ENCODE measurements at places on chromosomes 5 and 9.

DNA sequence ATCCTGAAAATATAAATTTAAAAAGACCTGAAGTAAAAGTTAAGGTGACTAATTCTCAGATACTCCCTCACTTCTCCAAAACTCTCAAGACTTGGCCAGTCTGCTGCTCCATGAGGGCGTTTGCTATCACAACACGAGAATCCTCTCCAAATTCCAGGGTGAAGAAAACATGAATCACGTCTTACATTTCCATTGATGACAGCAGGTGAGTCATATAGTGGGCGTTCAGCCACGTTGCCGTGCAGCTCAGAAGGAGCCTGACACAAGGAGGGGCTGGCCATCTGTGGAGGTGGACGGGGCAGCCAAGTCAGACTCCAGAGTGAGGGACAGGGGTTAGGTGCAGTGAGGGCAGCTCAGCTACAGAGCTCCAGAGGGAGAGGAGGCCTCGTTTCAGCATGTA, 555.1 kb upstream of the ADAMTS16 start:
- no peak for DNase-seq

DNA sequence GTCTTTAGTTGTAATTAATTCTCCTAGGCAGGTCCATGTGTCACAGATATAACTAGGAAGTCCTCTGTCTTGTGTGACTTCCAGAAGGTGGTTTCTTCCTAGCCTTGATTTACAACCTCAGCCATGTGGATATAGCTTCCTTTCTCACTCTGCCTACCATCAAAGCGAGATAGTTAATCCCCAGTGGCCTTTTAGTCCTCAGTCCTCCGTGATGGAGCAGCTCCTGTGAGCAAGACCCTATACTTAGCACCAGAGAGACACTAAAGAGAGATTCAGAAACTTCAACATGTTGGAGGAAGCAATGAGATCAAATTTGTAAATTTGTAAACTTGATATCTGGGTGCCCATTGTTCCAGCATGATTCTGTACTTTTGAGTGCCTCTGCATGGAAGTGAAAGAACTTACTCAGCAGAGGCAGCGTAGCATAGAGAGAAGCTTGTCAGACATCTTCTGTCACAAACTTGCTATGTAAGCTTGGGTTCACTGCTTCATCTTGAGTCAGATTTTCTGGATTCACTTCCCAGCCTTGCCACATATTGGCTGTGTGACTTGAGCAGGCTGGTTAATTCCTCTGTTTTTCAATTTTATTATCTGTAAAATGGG, 170.2 kb upstream of the NR3C1 start:
- DNase-seq, result peak; percentile 12

- peak; percentile 74 for DNase-seq
Measured at GRCh38 chr9:120892748-120893610, 16.0 kb upstream of the PHF19 start.

DNA sequence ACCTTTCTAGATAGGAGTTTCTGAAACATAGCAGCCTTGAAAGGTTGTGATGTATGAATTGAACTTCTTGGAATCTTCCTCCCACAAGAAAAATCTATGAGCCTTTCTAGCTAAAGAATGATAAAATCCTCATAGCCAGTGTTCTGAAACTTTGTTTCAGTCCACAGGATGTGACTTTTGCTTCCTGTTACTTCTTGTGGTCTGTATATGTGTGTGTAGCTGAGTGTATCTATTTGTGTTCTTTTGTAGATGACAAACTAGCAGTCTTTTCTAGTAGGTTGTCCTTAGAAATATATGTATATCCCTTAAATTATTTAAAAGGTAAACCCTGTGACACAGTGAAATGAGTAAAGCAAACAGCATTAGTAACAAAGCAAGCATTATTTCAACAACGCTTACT, 188.8 kb downstream of the MRPS30 start:
- DNase-seq, result no peak

DNA sequence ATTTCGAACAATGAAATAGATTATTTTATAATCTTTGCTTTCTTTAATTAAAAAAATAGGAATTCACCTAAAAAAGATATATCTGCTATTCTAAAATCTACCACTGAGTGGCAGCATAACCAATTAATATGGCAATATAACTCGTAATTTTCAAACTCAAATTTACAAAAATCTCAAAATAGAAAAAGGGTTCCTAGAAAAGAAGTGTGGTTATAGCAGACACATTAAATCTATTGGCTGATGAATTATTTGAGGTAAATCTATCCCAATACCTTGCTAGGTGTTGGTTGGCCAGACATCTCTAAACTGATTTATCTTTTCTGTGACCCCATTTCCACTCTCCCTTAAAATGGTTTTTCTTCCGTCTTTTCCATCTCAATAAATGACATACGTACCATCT, 30.2 kb upstream of the NRG2 start:
- DNase-seq, result peak; percentile 45

- no peak for DNase-seq
Measured at GRCh38 chr9:123488722-123489321, 132.8 kb downstream of the CRB2 start.

GRCh38 chr5:127970081-127970480, 113.5 kb upstream of the SLC12A2 start:
- no peak for DNase-seq

DNA sequence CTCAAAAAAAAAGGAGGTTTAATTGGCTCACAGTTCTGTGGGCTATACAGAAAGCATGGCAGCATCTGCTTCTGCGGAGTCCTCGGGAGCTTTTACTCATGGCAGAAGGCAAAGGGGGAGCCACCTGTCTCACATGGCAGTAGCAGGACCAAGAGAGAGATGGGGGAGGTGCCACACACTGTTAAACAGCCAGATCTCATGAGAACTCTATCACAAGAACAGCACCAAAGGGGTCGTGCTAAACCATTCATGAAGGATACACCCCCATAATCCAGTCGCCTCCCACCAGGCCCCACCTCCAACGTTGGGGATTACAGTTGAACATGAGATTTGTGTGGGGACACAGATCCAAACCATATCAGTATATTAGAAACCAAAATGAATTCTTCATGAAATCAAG, 28.3 kb upstream of the CXXC5 start:
- no peak for DNase-seq

- no peak for DNase-seq
Measured at GRCh38 chr5:155434681-155435080, 421.1 kb downstream of the KIF4B start.

- DNase-seq, result no peak
Measured at GRCh38 chr9:75111019-75111622, 22.8 kb downstream of the OSTF1 start.

DNA sequence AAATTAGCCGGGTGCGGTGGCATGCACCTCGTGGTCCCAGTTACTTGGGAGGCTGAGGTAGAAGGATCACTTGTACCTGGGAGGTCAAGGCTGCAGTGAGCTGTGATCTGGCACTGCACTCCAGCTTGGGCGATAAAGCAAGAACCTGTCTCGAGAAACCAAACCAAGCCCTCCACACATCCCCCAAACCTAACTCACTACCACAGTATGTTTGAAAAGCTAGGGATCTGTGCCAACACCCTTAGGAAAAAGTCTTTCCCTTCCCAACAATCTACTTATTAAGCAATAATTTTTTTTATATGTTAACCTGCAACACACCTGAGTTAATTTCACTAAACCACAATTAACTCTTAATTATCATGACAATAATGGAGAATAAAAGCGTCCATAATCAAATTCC, 2.2 kb downstream of the UBTD2 start:
- DNase-seq, result no peak

DNA sequence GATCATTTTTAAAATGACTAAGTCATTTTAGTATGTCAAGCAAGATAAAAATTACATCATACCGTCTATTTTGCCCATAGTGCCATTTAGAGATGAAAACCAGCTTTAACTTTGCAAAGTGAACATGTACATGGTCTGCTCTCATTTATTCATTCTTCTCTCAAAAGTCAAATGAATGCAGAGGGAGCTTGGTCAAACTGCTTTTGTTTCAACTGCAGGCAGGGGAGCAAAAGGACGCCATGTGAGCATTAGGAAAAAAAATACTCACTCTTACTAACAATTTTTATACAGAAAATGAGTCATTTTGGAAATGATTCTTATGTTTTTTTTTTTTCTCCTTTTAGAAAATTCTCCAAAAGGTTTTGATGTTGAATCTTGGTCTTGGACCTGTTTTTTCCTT, 15.7 kb downstream of the SCGB3A1 start:
- no peak for DNase-seq

DNA sequence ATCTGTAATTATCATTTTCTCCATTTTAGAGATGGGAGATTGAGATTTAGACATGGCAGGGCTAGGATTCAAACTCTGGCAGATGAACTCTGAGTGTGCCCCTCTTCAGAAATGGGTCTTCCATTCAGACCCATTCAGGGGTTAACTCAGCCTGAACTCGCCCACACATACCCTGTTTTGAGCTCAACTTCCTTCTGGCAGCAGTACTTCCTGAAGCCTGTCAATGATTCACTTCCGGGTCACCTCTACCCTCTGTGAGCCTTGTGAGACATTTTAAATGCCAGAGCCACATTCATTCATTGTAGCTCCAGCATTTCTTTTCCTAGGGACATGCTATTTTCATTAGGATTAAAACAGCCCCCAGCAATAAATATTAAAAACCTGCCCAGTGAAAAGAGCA, 209.3 kb upstream of the SLC24A2 start:
- no peak for DNase-seq

DNA sequence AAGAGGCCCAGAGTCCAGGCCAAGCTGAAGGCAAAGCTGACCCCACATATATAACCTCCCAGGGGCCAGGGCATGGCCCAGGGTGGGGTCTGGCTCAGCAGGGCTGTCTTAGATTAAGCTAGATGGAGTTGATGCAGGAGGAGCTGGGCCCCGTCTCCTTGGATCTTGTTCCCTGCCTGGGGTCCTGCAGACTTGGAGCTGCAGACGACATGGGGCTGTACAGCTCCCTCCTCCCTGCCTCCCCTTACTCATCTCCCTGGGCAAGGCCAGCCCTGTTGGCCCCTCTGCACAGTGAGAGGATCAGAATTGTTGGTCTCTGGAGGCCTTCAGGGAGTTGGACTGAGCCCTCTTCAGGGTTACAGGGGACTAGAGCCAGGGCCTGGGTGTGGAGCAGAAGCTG, 134.9 kb downstream of the RGS3 start:
- DNase-seq, result no peak

DNA sequence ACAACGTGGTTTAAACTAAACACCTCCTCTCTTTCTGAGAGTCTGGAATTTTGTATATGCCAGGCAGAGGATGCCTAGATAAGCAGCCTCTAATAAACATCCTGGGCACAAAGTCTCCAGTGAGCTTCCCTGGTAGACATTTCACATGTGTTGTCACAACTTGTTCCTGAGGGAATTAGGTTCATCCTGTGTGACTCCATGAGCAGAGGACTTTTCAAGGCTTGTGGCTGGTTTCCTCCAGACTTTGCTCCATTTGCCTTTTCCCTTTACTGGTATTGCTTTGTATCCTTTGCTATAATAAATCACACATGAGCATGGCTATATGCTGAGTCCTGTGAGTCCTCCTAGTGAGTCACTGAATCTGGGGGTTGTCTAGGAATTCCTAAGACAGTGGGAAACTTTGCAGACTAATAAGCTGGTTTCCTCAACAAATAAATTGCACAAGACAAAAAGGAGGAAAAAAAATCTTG, 77.4 kb downstream of the NR2F1-AS1 start:
- DNase-seq, result no peak

DNA sequence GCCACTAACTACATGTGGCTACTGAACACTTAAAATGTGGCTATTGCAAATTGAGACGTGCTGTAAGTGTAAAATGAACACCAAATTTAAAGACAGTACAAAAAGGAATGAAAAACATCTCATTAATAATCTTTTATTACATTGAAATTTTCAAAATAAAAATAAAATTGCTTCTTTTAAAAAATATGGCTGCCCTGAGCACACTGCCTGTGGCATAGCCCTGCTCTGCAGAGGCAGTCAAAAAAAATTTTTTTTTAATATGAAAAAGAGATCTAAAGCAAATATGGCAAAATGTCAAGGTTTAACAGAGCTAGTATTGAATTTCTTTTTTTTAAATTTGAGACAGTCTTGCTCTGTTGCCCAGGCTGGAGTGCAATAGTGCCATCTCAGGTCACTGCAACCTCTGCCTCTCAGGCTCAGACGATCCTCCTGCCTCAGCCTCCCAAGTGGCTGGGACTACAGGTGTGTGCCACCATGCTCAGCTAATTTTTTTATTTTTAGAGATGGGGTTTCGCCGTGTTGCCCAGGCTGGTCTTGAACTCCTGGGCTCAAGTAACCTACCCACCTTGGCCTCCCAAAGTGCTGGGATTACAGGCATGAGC, 25.6 kb downstream of the CARNMT1 start:
- DNase-seq, result no peak

DNA sequence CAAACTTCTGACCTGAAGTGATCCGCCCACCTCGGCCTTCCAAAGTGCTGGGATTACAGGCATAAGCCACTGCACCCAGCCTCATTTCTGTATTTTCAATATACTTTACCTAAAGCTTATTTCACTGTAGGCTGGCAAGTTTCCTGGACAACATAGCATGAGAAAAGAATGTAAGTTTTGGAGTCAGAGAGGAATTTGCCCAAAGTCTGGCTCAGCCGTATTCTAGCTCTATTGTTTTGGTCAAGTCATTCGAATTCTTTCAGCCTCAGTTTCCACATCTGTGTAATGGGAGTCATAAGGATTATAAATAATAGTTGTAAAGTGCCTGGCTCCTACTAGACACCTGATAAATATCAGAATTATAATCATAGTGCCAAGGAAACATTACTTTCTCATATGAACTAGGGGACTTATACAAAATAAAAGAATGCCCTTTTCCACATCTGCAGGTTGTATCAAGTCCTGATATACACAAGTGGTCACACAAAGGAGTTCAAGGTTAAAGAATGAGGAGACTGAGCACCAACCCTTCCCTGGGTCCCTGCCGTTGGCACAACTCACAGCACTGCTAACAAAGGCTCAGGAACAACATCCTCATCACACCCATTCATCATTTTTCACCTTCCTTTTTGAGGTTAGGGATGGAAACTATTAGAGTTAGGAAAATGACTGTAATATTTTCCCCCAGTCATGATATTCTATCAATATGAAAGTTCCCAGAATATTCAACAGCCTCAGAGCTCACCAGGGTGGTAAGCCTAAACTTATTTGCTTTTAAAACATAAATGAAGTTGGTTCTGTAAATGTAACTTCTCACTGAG, 34.6 kb upstream of the RAI14 start:
- no peak for DNase-seq

GRCh38 chr5:140611020-140611521, 21.9 kb downstream of the CD14 start:
- DNase-seq, result no peak

DNA sequence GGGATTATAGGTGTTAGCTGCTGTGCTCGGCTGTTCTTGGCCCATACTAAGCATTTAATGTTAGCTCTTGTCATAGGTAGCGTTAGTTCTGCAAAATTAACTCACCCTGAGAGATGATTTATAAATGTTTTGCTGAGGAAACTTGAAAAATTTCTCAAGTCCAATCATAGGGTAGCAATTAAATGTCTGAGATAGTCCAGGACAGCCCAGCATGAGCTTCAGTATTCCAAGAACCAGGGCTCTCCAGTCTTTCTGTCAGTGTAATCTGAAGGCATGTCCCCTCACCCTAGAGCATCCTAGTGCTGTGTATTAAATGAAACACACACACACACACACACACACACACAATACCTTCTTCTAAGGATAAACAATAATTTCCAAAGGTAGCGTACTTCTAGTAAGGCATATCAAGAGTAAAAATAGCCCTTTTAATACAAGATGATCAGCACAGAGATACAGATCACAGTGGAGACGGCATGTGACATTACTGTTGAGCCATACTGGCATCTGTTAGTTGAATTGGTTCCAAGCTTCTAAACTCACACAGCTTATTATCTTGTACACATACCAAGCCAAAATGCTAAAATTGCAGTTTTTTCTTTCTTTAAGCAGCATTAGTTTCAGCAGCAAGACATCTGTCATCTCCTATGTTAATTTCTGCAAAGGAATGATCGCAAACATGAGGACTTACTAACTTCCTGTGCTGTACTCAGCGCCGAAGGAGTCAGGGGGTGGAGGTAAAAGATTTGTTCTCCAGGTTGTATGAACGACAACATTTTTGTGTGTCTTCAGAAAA, 46.3 kb upstream of the JMY start:
- no peak for DNase-seq
